ENCODE measurements at places on chromosomes 3 and 15.

GRCh38 chr3:65758876-65759598 is 279.7 kb downstream of the MAGI1 start:
- DNase-seq: no peak

- DNase-seq: no peak
Observed at GRCh38 chr3:146313031-146313745, 62.3 kb upstream of the PLSCR4 start.

GRCh38 chr3:26515351-26515750 is 107.2 kb upstream of the LRRC3B start:
- no peak for DNase-seq

- no peak for DNase-seq
Observed at GRCh38 chr3:152382312-152383135, 113.8 kb downstream of the MBNL1 start.

GRCh38 chr3:150351398-150351797 is 56.7 kb upstream of the TSC22D2 start:
- no peak for DNase-seq

GRCh38 chr3:24628523-24629258 is 134.0 kb upstream of the THRB start:
- no peak for DNase-seq

DNA sequence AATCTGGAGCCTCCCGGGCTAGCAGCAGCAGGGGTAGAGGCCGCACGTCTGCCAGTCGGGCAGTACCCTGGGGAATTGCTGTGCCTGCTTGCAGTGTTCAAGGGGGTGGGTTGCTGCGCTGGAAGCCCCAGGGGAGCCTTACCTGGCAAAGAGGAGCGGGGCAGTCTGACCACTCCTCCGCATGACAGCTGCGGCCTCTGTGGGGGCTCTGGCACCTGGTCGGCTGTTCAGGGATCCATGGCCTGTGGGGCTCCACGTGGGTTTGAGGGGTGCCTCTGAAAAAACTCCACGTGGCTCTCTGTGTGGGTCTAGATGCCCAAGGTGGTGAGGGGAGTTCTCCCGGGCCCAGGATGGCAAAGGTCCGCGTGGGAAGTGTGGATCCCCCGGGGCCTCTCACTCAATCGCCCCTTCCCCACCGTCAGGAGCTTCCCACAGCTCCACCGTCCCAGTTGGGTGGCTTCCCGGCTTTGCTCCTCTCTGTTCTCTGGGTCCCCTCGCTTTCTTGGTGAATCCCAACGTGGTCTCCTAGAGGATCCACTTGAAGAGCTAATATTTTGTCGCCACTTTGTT is 184.5 kb downstream of the EFHB start:
- DNase-seq: no peak

- no peak for DNase-seq
Observed at GRCh38 chr15:45180201-45180600, 7.6 kb downstream of the SHF start.

- DNase-seq: no peak
Observed at GRCh38 chr3:36895496-36896409, 49.1 kb downstream of the TRANK1 start.

GRCh38 chr15:80436511-80437307 is 32.5 kb downstream of the ARNT2 start:
- no peak for DNase-seq

DNA sequence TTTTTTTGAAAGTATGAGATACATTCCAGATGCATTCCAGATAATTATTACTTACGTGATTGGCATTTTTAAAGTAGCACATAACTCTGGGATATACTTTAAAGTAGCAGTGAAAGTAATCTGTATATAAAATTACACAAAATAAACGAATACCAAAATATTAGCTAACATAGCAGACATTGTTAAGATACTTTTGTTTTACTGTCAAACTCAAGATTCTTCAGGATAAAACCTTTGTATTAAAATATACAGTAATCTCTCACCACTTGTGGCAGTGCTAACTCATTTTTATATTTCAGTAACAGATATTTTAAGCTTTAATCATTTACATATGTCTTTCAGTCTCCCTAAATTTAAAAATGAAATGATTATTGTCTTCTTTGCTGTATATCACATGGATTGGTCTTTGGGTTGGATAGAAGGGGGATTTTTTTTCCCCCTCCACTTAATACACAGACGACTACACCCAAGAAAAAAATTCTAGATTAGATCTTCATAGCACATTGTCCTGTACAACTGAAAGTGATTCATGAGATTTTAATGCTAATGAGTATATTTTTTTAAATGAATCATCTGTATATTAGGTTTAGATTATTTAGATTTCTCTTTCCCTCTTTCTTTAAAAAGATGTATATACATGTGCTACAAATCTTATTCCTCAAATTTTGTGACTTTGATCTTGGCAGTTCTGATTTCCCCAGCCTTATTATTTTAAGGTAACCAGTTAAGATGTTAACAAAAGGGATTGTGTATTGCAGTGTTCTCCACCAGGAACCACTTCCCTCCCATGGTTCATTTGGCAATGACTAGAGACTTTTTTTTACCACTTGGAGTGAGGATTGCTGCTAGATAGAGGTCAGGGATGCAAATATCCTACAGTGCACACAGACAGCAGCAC is 24.5 kb upstream of the EBLN2 start:
- DNase-seq: no peak

DNA sequence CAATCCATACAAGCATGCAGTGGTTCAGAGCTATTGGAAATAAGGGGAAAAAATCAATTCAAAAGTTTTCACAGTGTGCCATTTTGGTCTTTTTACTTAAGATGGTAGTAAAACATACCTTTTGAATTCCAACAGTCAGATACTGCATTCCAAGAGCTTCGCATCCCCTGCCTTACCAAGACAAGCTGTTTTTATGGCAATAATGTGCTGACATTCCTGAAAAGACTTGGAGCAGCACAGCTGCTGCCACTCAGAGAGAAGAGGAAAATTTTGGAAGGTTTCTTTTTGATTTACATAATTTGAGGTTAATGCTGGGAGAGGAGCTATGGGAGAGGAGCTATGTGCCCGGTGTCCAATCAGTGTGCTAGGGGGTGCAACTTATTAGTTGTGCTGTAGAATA is 148.3 kb downstream of the FEZF2 start:
- DNase-seq: no peak

- DNase-seq: no peak
Observed at GRCh38 chr3:138119423-138119766, 4.0 kb upstream of the DZIP1L start.

DNA sequence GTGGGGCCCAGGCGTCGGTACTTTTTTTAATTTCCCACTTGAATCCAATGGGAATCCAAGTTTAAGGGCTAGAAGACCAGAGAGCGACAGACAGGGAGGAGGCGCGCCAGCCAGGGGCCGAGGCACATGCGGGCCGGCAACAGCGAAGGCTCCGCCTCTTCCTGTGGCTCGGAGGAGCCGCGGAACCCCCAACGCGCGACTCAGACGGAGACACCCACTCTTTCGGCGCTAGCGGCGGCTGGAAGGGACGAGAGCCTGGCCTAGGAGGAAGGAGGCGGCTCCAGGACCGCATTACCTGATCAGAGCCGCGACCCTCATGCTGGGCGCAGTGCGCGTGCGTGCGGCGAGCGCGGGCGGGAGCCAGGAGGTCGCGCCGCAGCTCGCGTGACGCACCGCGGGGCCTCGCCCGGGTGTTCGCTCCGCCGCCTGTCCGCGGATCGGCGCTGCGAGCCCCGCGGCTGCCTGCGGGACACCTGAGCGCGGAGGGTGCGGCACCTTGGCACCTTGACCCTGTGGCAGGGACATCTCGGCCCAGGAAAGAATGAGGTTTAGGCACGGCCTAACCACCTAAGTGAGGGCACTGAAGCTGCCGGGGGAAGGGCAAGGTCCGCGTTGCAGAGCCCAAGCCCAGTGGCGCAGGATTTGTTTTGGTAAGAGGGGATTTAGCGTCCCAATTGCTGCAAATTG is at the start of gene DPH6:
Gene DPH6, minus strand, starts transcription at position 342 of the 687 bp plus-strand sequence. Its CDS starts 24 bp downstream, at position 318.
- DNase-seq: peak; percentile 84

- DNase-seq: no peak
Observed at GRCh38 chr3:48064292-48064829, 48.1 kb upstream of the MAP4 start.

- DNase-seq: no peak
Observed at GRCh38 chr15:99365242-99365641, 114.0 kb downstream of the LRRC28 start.

GRCh38 chr3:4866866-4867265 is 112.4 kb upstream of the BHLHE40 start:
- no peak for DNase-seq

DNA sequence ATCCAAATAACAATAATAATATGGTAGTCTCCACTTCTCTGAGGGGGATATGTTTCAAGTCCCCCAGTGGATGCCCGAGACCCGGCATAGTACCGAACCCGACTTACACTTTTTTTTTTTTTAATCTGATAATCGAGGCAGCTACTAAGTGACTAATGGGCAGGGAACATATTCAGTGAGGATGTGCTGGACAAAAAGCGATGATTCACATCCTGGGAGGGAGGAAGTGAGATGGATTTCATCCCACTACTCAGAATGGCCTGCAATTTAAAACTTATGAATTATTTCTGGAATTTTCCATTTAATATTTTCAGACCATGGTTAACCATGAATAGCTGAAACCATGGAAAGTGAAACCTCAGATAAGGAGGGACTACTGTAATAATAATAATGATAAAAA is 49.5 kb upstream of the SELENOK start:
- no peak for DNase-seq

- no peak for DNase-seq
Observed at GRCh38 chr3:4823986-4824925, 155.0 kb upstream of the BHLHE40 start.

- DNase-seq: no peak
Observed at GRCh38 chr15:73982222-73982962, 9.7 kb downstream of the STOML1 start.

GRCh38 chr3:174072675-174073074 is 675.1 kb downstream of the NLGN1 start:
- no peak for DNase-seq

DNA sequence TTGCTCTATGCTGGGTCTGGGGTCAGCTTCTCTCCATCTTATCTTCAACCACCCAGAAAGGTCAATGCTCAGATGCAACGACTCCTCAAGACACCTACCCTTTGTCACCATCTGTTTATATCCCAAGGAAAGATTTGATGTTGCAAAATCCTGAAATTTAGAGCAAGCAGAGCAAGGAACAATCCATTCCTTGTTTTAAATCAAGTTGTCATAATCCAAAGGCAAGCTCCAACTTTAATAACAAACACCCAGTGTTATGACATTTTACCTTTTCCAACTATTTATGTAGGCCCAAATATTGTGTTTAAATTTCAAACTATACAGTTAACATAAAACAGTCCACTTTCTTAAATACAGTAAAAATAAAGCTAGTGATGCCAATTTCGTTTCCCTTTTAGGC is 116.5 kb upstream of the LRIG1 start:
- DNase-seq: no peak

GRCh38 chr3:71217640-71218222 is 365.8 kb downstream of the FOXP1 start:
- DNase-seq: no peak

GRCh38 chr3:10189557-10190354 is 25.0 kb downstream of the IRAK2 start:
- DNase-seq: no peak

DNA sequence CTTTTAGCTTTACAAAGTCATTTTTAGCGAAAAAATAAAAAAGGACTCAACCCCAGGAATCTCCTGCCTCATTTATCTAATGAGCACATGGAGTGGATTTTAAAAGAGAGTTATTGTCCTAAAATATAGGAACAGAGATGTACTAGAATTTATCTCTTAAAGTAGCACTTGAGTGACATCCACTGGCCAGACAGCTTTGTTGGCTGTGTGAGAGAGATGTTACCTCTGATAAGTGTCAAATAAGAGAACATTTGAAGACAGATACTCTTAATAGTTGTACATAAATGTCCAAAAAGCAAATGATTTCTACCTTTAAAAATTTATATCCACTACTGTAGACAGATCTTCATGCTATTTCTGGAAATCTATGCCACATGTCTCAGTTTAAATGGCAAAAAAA is 12.3 kb upstream of the MFSD1 start:
- DNase-seq: no peak

DNA sequence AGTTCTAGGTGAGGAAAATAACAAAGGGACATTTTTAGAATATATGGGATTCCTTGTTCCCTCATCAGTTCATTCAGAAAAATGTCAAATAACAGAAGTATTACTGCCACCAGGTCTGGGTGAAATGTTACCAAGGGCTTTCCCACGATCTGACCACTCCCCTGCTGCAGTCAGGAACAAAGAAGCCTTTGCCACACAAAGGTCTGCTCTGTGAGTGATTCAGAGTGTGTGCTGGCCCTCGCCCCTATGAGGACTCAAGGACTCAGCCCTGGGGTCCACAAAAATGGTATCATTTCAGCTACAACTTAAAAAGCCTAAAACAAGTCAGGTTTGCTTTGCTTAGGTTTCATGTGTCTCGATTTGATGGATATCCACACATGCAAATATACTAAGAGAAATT is 5.0 kb downstream of the MKRN3 start:
- peak; percentile 23 for DNase-seq

DNA sequence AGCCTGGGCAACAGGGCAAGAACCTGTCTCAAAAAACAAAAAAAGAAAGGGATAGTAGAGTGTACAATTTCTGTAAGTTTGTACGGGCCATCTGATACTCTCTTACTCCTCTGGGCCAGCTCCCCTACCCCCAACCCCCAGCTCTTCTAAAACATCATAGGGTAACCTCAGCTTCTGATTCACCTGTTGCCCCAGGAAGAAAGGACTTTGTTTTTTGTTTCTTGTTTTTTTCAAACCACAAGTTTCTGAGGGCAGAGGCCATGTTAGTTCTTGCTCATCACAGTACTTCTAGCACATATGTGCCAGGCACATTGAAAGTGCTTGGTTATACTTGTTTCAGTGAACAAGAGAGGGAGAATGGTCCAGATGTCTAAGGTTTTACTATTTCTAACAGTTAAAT is 20.2 kb downstream of the ATOSA start:
- no peak for DNase-seq

- no peak for DNase-seq
Observed at GRCh38 chr3:74121761-74122160, 492.7 kb downstream of the CNTN3 start.

DNA sequence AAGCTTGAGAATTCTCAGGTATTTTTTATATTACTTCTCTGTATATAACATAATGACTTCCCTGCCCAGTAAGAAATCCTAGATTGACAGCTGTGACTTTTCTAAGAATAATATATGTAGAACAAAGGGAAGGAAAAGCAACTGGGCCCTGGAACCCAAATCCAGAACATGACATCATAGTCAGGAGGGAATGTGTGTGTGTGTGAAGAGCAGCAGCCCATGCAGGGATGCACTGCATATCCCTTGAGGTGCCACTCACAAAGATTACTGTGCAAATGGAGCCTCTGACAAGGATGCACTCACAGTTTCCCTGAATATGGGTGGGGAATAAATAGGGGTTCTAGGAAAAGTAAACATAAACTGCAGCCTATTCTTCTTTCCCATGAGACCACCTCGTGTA is 279.5 kb downstream of the NEK10 start:
- DNase-seq: no peak

- no peak for DNase-seq
Observed at GRCh38 chr3:127406309-127407025, 118.6 kb upstream of the PRR20G start.
